ENCODE measurements at places on chromosomes 3 and 15.

- DNase-seq: no peak
Observed at GRCh38 chr3:147529551-147529950, 120.4 kb downstream of the ZIC1 start.

GRCh38 chr3:15942462-15942861 lies 144.7 kb upstream of the ANKRD28 start:
- DNase-seq: no peak

DNA sequence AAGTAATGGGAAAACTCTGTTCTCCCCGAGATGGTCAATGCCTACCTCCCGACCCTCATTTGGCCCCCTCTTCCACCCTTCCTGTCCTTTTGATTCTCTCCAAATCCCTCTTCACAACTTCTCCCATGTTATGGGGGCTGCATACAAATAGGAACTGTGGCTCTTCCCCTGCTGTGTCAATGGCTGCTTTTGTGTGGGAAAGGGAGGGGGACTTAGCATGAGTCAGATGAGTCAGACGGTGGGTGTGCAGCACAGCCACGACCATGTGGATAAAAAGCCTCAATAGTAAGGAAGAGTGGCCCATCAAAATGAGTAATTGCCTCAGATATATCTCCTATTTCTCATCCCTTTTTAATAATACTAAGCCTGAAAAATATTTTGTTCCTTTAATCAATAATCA lies 31.9 kb downstream of the SPATA16 start:
- no peak for DNase-seq

DNA sequence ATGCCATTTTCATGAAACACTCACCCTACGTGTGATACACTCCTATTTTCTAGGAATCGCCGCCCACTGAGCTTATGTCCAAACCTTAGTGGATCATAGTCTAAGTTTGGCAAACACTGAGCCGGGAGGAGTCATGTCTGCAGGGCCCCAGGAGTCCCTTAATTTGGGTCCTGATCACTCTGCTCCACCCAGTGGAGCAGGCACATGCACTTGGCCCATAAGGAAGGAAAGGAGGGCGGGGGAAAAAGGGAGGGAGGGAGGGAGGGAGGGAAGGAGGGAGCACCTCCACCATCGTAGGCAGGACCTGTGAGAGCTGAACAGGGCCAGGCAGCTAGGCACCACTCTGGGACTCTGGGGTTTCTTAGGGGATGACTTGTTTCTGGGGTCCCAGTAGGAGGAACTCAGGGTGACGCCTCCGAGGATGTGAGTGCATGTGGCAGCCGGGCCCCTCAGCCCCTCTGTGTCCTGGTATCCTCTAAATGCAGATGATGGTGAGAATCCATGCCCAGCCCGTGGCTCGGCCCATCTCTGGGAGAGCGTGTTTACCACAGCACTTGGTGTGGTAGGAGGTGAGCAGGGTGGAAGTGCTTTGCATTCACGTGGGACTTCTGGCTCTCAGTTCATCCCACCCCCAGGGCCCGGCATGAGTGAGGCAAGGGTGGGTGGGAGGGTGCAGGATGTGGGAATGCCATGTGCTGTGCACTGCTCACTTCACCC lies 109.4 kb downstream of the KLF13 start:
- DNase-seq: no peak

GRCh38 chr3:150370999-150371398 lies 37.1 kb upstream of the TSC22D2 start:
- no peak for DNase-seq

- no peak for DNase-seq
Observed at GRCh38 chr3:159848348-159849118, 140.1 kb upstream of the IL12A start.

GRCh38 chr3:194340757-194341400 lies 10.2 kb downstream of the CPN2 start:
- DNase-seq: no peak

DNA sequence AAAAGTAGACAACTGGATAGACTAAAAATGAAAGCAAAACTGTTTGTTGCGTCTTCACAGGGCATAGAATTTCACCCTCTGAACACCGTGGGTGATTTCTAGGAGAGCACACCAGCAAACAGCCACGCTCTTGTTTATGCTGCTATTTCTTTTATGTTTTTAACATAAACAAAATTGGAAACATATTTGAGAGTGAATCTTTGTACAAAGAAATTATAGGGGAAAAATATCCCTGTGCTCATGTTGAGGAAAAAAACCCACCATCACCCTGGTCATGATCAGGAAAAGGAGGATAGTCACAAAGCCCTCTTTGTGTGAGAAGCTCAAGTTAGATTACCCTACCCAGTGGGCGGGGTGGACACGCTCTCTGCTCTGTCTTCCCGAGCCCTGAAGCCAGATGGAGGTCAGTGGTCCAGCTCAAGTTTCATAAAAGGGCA lies 313.3 kb downstream of the SATB1 start:
- no peak for DNase-seq

DNA sequence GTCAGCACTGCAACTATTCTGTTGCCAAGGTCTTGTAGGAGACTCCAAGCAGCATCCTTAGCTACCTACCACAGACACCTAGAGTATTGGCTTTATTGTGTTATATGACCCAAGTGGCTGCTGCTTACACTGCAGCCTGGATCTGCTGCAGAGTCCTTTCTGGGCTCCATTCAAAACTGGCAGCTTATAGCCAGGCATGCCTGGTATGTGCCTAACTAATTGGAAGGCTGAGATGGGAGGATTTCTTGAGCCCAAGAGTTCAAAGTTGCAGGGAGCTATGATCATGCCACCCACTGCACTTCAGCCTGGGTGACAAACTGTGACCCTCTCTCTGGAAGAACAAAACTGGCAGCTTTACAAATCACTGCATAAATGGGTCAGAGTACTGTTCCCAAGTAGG lies 8.6 kb downstream of the NDUFB4 start:
- DNase-seq: no peak

GRCh38 chr15:55387027-55387426 lies 21.1 kb downstream of the CCPG1 start:
- DNase-seq: no peak

GRCh38 chr3:73661265-73661664 lies 36.5 kb upstream of the PDZRN3 start:
- no peak for DNase-seq

DNA sequence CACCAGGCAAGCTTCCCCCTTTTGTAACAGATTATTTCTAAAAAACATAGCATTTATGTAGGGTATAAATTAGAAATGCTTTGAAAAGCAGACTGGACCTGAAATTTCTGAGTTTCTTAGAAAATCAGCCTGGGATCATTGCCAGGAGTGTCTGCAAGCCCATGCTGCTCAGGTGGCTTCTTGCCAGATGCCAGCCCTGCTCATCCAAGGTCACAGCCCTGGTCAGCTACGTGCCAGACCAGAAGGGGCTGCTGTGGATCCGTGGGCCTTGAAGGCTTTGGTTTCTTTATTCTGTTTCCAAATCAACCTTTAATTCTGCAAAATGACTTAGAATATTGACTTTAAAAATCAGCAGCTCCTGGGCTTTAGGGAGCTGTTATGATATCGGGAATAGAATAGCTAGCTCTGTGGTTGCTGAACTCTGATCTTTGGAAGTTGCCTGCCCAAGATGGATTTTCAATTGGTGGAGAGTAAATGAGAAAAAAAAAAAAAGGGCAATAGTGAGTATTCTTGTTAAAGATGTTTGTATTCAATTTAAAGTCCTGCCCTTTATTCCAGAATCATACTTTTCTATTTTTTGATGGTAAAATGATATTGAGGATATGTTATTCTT lies 370.1 kb upstream of the ONECUT1 start:
- DNase-seq: no peak

DNA sequence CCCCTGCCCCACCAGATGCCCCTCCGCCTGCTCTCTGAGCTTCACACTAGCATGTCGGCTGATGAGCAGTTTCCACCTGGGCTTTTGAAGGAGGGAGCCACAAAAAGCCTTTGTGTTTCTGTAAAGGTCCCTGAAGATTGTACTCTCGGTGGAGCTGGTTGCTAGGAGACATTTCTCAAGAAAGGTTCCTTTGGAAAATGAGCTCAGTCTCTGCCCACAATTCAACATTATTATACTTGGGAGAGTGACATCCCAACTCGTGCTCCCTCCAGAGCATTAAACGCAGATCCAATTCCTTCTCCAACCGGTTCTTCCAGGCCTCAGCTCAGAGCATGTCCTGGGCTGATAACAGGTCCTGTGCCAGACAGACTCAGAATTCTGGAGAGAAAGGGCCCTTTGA lies 26.8 kb upstream of the FAM107A start:
- DNase-seq: no peak

GRCh38 chr3:161644891-161645635 lies 148.5 kb downstream of the OTOL1 start:
- no peak for DNase-seq

- no peak for DNase-seq
Observed at GRCh38 chr15:86347245-86347644, 267.6 kb downstream of the AGBL1 start.

DNA sequence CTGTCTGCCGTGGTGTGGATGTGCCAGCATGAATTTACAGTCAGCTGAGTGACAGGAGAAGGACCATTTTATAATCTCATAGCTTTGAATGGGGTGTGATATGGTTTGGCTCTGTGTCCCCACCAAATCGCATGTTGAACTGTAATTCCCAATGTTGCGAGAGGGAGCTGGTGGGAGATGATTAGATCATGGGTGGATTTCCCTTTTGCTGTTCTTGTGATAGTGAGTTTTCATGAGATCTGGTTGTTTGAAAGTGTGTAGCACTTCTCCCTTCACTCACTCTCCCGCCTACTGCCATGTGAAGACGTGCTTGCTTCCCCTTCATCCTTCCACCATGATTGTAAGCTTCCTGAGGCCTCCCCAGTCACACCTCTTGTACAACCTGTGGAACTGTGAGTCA lies 111.9 kb upstream of the CHD2 start:
- DNase-seq: no peak

GRCh38 chr15:101479851-101480612 lies 9.5 kb downstream of the PCSK6 start:
- DNase-seq: no peak

DNA sequence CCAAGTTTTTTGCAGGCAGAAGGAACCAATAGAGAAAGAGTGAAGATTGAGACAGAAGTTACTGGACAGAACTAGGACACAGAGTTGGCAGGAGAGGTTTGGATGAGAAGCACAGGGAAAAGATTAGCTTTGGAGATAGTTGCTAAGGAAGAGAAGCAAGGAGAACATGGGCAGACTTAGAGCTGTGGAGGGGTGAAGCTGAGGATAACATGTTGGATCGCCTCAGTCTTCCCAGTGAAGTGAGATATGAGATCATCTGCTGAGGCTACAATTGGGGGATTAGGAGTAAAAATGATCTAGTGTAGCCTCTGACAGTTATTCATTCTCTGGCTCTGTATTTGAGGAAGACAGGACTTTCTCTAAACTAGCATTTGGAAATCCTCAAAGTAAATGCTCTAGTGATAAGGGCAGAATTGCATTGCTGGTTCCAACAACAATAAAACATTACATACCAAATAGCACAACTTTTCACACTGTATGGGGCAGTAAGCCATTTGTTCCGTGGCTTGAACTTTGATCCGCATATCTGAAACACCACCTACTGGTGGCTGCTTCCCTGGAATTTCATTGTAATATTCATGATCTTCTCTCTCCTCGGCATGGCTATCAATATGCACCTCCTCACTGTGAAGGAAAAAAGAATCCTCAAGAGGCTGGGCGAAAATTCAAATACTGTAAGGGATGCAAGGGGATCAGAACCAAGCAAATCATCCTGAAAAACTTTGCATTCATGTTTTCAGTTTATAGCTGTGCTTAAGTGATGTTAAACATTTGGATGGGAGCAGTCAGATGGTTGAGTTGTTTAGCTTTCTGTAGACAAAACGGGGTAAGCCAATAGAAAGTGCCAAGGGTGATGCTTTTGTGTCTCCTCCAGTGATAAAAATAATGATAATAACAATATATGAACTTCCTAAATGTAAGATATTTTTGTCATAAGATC lies 22.2 kb upstream of the EID1 start:
- peak; percentile 42 for DNase-seq

DNA sequence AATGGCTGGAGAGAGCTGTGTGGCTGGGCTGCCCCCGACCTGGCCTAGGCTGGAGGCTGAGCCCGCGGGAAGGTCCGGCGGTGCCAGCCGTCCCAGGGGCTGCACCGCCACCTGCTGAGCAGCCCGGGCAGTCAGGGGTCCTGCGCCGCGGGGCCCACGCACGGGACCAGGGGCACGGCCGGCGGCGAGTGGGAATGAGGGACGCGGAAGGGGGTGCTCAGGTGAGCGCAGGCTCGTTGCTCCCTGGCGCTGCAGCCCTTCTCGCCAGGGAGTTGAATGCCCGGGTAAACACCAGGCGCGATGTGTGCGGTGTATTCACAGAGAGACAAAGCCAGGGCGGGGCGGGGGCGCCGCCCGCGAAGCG lies 666 bp upstream of the SEMA3F start:
- no peak for DNase-seq

DNA sequence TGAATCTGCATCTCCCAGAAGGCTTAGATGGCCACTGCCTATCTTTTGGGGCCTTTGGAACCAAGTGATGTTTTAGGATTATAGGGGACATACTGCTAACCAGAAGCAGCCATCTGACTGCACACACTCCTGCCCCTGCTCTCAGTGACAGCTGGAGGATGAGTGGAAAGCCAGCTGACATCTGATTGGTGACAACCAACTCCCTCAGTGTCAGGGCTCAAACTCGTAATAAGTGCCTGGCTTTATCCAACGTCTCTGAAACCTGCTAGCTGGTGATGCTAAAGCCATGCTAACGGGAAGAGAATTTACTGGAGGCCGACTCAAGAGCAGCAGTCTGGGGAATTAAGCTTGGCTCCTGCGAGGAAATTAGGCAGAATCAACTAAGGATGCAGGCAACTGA lies 35.1 kb downstream of the KY start:
- DNase-seq: no peak

DNA sequence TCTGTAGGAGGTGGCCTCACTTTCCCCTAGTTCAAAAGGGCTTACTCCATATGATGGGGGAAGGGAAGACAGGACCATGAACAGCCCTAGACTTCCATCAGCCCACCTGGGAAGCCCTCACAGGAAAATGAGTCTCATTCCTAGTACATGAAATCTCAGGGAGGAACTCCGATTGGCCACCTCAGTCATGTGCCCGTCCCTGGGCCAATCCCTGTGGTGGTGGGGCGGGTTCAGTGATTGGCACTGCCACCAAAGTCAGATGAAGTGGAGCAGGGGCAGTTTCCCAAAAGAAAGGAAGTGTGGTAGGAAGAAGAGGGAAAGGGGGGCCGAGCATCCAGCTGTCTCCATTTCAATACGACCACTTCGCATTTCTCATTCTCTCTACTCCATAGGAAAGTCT lies 25.9 kb upstream of the GP9 start:
- no peak for DNase-seq

DNA sequence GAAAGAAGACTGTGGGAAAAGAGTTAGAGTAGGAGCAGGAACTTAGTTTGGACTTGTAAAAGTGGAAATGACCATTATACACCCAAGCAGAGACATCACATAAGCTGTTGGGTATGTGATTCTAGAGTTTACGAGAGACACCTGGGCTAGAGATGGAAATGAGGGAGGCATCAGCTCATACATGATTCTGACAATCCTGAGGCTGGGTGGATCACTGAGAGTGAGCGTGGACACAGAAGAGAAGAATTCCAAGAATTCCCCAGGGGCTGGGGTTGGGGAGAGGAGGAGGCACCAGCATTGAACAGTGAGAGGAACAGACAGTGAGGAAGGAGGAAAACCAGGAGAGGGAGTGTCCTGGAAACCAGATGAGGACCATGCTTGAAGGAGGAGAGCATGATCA lies 113.5 kb downstream of the KCNAB1 start:
- DNase-seq: no peak

Data from tibial nerve (tissue), 4 donors.